ENCODE measurements at places on chromosomes 16 and 17. TPM values are rescaled to one million over a fixed set of nuclear protein-coding genes. Genes with fewer than 3 reads are reported as not detected.

Gene KRT25
- total RNA-seq, result not detected

Gene RTN4RL1
- total RNA-seq, result 1.8 TPM

Gene NOS2
- 0.11 TPM for total RNA-seq

Gene ADAD2
- 0.19 TPM for total RNA-seq

Gene NPIPB13
- not detected for total RNA-seq

Gene CHD9
- total RNA-seq, result 54.1 TPM

Gene NSF
- total RNA-seq, result 13.1 TPM

Gene KIF2B
- total RNA-seq, result not detected
